ENCODE measurements at places on chromosomes 6 and 20.

DNA sequence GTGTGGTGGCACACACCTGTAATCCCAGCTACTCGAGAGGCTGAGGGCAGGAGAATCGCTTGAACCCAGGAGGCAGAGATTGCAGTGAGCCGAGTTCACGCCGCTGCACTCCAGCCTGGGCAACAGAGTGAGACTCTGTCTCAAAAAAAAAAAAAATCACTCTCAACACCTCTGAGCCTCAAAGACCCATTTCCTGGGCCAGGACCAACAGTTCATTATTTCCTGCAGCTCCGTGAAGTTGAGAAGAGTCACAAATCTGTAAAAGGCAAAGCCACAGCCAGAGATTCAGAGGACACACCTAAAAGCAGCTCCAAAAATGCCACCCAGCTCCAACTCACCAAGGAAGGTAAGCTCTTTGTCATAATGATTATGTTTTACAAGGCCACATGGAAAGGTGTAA is 15.2 kb upstream of the NOP56 start:
- DNase-seq = no peak

DNA sequence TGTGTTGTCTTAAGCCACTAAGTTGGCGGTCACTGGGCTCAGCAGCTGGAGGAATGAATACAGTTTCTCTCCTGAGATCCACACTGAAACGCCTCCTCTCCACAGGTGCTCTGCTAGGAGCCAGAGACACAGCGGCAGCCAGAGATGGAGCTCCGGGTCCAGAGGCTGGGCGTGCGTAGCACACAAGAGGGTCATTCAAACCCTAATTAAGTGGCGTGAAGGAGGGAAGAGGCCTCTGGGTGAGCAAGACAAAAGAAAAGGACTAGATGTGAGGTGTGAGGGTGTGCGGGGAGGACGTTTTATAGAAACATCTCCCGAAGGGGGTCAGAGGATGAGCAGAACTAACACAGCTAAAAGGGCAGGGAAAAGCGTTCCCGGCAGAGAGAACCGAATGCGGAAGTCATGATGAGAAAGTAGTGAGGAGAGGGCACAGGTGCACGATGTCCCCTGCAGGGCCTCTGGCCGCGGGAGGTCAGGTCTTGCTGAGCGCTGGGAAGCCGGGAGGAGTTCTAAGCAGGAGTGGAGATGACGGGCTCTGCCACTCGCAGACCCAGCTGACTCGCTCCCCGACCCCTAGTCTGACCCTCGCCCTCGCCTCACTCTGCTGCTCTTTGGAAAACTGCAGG is 54.4 kb downstream of the BMP7 start:
- no peak for DNase-seq

- no peak for DNase-seq
Measured at GRCh38 chr6:42152024-42152423, 9.6 kb upstream of the C6orf132 start.

DNA sequence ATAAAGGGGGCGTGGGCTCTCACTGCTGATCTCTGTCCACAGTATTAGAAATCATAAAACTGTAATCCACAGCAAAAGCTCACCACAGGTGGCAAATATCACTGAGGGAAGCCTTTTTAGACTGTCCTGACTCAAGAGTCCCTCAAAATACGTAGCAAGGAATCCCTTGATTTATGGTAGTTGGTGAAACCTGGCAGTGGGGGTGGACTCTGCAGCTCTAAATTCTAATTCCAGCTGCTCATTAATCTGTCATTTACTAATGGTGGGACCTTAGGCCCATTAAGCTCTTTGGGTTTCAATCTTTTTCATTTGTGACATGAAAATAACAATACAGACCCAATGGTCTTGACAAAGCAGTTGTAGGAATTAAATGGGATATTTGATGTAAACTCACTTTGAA is 32.3 kb downstream of the GMDS start:
- DNase-seq = no peak

DNA sequence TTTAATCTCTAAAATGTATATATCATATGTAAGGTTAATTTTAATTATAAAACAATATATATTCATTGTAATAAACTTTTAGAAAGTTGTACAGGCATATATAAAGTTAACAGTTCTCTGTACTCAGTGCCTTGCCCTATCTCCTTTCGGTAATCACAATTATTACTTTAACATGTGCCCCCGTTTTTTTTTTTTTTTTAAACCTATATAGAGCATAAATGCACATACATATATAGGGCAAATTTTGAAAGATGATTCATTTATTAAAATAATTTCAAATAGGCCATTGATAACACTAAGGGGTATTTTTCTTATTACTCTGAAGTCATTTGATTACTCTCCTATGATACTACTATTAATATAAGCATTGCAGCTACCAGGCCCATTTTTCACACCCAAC is 1.9 kb downstream of the ASF1A start:
- DNase-seq = no peak

DNA sequence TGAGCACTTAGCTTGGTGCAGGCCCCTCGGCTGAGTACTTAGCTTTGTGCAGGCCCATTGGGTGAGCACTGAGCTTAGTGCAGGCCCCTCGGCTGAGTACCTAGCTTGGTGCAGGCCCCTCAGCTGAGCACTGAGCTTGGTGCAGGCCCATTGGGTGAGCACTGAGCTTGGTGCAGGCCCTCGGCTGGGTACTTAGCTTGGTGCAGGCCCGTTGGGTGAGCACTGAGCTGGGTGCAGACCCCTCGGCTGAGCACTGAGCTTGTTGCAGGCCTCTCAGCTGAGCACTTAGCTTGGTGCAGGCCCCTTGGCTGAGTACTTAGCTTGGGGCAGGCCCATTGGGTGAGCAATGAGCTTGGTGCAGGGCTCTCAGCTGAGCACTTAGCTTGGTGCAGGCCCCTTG is 387.1 kb downstream of the THBS2 start:
- no peak for DNase-seq

DNA sequence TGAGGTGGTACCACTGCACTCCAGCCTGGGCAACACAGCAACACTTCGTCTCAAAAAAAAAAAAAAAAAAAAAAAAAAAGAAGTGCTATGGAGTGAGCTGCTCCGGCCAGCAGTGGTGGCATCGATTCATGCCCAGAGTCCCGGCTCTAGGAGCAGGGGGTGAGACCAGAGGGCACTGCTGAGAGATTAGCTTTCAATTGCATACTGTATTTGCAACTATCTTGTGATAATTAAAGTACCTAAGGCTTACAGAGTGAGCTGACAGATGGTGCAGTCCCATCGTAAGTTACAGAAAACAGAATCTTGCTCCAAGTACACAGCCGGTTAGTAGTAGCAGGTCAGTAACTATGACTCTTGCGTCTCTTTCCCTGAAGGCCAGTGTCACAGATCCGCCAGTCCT is 31.5 kb downstream of the TMEM14B start:
- no peak for DNase-seq

DNA sequence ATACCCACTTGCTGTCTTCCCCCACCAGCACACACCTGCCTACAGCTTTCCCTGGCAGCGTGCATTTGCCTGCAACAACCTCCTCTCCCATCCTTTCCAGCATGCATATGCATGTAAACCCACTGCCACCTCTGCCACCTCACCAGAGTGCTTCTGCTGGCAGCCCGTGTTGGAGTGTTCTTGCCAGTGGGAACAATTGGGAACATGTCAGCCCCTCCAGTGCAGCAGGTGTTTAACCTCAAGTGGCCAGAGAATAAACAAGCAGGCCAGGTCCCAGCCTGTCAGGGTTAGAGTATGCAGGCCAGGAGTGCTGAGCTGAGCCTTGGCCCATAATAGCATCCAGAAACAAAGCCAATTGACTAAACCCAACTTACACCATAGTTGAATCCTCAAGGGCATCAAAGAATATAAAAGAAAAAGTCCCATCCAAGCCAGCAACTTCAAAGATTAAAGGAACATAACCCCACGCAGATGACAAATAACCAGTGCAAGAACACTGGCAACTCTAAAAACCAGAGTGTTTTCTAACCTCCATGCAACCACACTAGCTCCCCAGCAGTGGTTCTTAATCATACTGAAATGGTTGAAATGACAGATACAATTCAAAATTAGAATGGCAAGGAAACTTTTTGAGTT is 1212.1 kb upstream of the CITED2 start:
- DNase-seq = no peak

GRCh38 chr6:134034961-134035822 is 17.2 kb downstream of the SLC2A12 start:
- peak; percentile 75 for DNase-seq

GRCh38 chr6:43609402-43609801 is 19.7 kb downstream of the GTPBP2 start:
- no peak for DNase-seq

DNA sequence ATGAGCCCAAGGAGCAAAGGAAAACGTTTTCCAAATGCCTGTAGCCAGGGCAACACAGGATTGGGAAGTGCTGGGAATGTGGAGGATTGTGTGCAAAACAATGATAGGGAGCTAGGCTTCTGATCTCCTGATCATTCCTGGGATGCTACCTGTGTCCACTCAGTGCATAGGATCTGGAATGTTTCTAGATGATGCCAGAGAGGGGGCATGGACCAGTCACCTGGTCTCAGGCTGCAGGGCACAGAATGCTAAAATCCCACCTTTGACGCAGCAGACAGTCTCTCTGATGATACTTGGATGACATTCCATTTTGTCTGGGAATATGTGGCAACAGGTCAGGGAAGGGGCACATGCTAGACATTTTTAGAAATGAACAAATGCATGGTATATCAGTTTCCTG is 128.9 kb downstream of the CLIC5 start:
- DNase-seq = no peak

DNA sequence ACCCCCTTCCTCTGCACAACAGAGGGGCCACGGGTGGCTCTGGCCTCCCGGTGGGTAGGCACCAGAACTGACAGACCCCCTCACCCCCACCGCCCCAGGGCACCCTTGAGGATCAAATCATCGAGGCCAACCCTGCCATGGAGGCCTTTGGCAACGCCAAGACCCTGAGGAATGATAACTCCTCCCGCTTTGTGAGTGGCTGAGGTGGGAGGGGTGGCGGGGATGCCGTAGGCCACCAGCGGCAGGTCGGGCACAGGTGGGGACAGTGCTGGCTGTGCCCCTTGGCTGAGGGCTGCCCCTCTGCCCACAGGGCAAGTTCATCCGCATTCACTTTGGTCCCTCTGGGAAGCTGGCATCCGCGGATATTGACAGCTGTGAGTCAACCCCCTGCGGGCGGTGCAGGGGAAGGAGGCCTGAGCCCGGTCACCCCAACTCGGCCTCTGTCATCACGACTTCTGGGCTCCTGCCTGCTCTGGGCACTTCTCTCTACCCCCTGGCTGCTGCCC is 29.1 kb downstream of the MYH7B start:
- DNase-seq = no peak

DNA sequence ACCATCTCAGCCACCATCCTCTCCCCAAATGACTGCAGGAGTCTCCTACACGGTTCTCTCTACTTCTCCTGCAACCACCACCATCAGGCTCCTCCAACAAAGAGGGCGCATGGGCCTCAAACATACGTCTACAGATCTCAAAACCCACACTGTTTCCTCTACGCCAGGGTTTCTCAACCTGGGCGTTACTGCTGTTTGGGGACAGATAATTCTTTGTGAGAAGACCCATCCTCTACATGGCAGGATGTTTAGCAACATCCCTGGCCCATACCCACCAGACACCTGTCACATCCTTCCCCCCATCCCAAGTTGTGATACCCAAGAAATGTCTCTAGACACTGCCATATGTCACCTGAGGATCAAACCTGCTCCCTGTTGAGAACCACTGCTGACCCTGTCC is 45.0 kb downstream of the ELMO2 start:
- DNase-seq = no peak

DNA sequence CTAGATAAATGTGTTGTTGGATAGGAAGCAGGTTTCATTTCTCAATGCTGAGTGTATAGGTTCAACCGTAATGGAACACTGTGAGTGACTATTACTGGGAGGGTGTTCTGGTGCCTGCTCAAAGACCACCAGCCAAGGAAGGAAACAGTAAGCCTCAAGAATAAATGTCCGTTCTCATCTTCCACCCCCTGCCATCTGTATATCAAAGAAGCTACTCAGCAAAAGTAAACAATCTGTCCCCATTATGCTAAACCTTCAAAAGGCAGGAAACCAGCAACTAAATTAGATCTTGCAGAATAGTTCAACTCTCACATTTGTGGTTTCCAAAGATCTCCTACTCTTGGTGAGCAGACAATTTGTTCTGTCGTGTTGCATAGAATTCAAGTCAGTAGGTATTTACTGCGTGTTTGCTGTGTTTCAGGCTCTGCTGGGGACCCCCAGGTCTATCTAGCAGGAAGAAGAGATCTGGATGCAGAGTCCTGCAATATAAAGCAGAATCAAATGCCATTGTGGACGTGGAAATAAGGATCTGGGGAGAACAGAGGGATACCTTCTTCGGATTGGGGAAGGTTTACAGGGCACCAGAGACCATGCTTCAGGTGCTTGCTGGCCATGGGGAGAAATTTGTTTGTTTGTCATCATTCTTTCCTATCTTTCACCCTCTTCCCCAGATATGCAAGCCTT is 87.3 kb downstream of the SCML4 start:
- DNase-seq = no peak

DNA sequence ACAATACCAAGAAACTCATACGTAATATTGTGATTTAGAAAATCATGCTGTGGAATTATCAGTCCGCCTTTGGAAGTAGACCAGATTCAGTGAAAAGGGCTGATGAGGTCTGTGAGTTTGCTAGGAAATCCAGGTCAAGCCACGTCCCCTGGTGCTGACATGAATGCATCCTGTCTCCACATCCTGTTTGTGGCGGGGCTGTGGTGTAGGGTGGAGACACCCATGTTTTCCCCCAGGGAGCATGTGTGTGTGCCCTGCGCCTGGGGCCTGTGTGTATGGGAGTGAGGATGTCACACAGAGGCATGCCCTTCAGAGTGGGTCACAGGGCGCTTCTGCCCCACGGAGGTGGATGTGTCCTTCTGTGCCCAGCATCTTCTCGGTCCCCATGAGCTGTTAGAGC is 109.1 kb downstream of the SASH1 start:
- no peak for DNase-seq

DNA sequence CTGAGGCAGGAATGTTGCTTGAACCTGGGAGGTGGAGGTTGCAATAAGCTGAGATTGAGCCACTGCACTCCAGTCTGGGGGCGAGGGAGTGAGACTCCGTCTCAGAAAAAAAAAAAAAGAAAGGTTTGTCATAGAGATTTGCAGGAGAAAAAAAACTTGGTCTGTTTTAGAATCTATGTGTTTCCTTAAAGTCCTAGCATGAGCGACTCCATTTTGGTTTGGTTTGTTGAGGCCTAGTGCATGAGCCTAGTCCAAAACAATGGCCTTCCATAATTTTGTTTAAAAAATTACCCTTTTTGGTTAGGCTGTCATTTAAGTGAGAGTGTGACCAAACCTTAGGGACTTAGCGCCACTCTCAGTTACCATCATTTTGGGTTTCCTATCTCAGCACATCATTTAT is 8.2 kb upstream of the GNMT start:
- no peak for DNase-seq

DNA sequence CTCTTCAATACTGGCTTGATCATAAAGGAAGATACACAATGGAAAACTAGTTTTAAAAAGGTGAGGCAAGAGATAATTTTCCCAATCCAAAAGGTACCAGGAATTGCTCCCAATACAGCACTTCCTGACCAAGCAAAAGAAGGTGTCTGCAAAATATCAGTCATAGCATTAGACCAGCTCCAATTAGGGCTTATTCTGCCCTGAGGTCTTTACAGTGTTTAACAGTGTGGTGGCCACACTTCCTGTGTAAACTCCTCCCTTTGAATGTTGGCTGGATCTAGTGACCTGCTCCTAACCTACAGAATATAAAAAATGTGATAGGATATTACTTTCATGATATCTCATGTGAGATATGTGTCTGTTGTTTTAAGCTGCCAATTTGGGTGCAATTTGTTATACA is 57.1 kb upstream of the BTN3A2 start:
- peak; percentile 24 for DNase-seq

- no peak for DNase-seq
Measured at GRCh38 chr20:47167846-47168245, 188.7 kb downstream of the ZMYND8 start.

GRCh38 chr6:77440206-77440976 is 22.9 kb downstream of the HTR1B start:
- no peak for DNase-seq

Data from kidney tubule cell (primary cell).